Suppressor macrophage (primary cell): ENCODE measurements at places on chromosomes 11 and 22.

- DNase-seq = no peak
Observed at GRCh38 chr22:37483050-37483449, 3.1 kb downstream of the MFNG start.

DNA sequence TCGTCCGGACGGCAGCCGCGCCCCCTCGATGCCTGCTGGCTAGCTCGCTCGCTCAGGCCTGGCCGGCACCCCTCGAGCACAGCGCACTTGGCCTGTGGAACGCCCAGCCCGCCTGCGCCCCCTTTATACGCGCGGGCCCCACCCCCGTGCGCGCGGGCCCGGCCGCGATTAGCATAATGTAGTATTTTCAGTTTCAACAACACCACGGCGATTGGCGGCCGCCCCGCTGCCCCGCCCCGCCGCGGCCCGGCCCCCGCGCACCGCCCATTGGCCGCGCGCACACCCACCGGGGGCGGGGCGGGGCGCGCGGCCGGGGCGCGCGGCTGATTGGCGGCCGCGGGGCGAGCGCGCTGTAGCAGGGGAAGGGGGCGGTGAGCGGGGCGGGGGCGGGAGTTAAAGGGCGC is at the start of gene CDKN1C:
Gene CDKN1C, minus strand, starts transcription at position 98 of the 404 bp plus-strand sequence. CDS start 319 bp downstream, outside the sequence.
- DNase-seq = peak; percentile 94

DNA sequence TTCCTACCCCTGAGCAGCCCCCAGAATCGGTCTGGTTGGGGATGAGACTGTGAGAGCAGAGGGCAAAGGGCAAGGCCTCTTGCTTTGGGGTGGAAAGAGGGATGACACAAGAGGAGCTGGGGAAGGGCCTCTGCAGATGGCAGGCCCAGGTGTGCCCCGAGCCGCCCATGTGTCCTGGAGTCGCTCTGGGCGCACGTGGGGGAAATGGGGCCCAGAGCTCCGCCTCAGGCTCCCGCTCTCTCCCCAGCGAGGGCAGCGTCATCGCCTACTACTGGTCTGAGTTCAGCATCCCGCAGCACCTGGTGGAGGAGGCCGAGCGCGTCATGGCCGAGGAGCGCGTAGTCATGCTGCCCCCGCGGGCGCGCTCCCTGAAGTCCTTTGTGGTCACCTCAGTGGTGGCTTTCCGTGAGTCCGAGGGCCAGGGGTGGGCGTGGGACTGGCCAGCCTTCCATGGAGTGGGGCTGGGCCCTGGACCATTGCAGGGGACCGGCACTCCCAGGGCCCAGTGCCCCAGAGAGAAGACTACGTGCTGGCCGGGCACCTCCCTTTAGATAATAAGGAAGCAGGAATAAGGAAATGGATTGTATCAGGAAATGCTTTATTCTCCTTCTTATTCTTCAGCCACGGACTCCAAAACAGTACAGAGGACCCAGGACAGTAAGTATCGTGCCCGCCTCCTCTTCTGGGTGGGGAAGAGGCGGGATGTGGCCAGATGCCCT is 30.1 kb downstream of the ST14 start:
- peak; percentile 26 for DNase-seq

DNA sequence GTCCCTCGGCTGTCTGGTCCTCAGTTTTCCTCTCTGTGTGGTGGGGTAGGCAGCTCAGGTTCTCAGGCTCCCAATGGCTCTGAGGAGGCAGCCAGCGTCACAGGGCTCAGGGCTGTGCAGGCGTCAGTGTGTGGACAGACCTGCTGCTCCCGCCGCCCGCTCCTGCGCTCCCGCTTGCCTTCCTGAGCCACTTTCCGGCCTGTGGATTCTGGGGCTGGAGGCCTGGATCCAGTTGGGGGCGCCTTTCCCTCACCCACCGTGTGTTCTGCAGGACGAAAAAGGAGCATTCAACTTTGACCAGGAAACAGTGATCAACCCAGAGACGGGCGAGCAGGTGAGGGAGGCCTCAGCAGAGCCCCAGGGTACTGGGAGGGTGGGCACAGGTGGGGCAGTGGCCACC is 14.7 kb downstream of the DPP3 start:
- DNase-seq = no peak

- peak; percentile 83 for DNase-seq
Observed at GRCh38 chr11:126172596-126173038, 38.8 kb downstream of the RPUSD4 start.

GRCh38 chr11:116693102-116693570 is 79.7 kb downstream of the BUD13 start:
- no peak for DNase-seq

GRCh38 chr11:28139841-28140415 is 31.7 kb downstream of the METTL15 start:
- DNase-seq = no peak

DNA sequence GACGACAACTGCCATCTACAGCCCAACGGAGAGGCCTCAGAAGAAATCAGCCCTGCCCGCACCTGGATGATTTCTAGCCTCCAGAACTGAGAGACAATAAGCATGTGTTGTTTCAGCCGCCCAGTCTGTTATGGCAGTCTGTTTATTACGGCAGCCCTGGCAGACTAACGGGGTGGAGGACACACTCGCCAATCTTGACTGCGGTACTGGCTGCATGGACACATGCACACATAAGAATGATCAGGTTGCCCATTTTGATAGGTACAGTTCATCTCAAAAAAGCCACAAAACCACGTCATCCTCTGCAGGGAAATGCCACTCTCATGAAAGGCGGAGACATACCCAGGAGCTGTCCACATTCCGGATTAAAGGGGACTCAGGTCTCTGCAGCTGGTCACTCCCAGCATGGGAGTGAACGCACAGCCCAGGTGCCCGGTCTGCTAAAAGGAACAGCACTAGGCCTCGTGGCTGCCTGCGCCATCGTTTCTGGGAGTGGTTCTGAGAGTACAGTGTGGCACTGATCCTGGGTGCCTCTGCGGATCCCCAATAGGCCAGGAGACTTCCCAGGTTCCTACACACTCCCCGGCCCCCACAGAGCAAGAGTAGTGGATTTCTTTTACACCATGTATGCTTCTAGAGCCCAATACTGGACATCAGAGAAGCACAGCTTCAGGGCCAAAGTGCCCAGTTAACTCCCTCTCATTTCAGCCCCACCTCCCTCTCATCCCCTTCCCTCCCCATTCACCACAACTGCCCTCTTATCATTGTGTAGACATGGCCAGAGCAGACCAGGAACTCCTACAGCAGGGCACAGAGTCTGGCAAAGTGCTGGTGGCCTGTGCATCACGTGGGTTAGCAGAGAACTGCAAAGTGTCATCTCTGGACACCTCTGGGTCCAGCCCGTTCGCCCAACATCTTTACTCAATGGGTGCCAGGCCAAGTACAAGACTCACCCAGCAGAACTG is 11.7 kb upstream of the COMT start:
- no peak for DNase-seq

DNA sequence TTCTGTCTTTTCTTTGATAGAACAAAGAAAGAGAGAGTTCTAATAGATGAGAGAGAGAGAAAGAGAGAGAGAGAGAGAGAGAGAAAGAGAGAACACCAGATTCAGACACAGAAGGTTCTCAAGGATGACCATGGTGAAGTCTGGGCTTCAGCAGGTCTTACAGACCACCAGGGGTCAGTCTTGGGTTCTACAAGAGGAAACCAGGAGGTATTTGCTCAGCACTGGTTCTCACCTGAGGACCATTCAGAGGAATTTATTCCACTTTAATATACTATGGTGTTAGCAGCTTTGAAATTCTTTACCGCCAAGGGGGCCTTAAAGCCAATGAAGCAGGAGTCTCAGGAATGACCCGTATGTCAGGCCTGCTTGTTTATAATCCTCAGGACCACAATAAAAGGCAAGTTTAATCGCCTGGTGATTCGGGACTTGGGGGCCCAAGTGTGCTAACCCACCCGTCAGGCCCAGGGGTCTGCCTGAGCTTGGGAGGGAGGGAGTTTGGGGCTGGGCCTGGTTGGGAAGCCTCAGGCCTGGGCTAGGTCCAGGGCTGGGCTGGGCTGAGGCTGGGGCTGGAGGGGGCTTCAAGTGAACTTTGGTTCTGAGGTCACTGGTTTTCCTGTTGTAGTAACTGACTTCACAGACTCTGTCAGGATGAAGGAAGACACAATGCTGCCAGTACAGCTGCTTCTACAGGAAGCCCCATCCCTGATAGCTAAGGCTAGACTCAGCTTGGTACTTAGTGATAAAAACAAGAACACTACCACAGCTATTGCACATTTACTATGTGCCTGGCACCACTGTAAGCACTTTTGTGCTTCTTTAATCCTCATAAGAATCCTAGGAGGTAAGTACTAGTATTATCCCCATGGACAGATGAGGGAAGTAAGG is 179.2 kb upstream of the ZBED5 start:
- peak; percentile 77 for DNase-seq

DNA sequence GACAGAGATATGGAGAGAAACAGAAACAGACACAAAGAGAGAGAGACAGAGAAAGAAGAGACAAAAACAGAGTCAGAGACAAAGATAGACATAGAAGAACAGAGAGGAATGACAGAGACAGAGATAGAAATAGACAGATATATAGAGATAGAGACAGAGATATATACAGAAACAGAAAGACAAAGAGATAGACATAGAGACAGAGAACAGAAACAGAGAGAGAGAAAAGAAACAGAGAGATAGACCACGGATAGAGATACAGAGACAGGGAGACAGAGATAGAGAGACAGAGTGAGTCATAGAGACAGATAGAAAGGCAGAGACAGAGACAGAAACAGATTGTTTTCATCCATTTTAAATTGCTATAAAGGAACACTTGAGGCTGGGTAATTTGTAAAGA is 12.3 kb upstream of the MPEG1 start:
- DNase-seq = no peak

DNA sequence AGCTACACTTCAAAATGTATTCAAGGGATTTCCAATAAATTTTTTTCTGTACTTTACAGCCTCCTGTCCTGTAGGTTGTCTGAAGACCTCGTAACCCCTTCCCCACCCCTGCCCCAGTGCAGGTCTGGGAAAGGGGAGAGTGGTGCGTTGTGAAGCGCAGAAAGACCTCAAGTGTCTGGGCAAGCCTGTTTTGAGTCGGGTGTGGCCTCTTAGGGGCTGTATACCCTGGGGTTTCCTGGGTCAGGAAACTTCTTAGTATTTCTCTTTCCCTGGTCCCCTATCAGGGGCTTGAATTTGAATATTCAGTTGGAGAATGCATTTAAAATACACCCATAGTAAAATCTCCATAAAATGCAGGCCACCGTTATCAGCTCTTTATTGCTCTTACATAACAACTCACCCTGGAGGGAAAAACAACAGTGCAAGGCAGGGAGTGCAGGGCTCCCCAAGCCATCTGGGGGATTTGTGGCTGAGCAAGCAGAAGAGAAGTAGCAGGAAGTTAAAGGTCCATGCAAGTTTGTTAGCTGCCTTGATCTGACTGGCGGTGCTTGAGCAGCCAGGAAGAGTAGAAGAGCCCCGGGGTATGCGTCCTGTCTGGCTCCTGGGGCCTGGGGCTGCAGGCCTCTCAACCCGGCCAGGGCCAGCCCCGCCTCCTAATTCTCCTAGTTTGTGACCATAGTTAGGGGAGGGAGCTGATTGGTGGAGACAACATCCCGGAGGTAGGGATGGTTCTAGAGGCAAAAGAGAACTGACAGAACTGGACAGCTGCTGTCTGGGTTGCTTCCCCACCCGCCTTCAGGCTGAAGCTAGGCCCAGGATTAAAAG is 25.7 kb downstream of the ARHGAP1 start:
- DNase-seq = peak; percentile 57

DNA sequence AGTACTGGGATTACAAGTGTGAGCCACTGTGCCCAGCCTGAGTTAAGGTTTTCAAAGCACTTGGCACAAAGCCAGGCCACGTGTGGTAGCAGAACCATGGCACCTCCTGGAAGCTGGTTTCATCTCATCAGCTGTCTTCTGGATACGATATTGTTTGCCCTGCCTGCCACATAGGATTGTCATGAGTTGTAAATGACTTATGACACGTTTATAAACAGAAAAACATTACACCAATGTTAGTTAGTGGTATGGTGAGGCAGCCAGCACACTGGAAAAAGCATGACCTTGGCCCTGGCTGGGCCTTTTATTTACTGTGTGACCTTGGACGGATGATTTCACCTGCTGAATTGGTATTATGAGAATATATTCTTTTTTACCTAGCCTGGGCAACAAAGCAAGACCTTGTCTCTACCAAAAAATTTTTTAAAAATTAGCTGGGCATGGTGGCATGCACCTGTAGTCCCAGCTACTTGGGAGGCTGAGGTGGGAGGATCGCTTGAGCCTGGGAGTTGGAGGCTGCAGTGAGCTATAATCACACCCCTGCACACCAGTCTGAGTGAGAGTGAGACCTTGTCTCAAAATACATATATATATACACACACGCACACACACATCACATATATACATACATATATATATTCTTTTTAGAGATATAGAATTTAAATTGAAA is 24.0 kb upstream of the MYH9 start:
- DNase-seq = peak; percentile 24

GRCh38 chr11:135073870-135074269 is 661.8 kb upstream of the B3GAT1 start:
- DNase-seq = no peak

DNA sequence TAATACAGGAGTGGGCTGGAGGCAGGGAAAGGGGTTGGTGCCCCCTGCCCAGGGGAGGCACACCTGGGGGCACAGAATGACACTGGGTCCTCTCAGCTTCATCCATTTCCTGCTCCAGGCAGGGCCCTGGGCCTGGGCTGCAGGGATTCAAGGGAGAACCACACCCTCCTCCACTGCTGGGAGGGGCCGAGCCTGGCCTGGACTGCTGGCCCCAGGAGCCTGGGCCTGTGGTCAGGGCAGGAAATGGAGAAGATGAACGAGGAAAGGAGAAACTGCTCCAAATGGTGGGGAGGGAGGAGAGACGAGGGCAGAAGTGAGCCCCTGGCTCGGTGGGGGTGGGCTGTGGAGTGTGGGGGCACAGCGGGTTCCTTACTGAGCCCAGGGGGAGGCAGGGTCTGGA is 38.1 kb upstream of the KCNQ1OT1 start:
- DNase-seq = peak; percentile 15

GRCh38 chr11:34798985-34799384 is 117.2 kb downstream of the APIP start:
- no peak for DNase-seq

DNA sequence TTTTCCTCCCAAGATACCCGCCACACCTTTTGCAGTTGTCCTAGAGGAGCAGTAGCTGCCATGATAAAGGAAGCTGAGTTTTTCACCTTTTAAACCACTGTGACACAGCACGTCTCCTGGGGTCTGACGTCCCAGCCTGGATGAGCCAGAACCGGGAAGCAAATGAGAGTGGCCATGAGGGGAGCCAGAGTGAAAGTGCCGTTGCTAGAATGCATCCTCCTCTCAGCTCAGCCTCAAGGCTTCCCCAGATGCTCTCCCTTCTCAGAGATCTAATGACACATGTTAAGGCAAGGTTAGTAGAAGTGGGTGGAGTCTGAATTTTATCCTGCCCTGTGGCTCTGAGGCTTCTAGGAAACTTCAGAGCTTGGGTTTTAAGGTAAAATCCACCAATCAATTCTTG is 23.4 kb upstream of the HTR3A start:
- DNase-seq = no peak
